Upper lobe of left lung (tissue), 6 donors: ENCODE measurements at places on chromosomes 1 and 21. TPM values are rescaled to one million over a fixed set of nuclear protein-coding genes. Genes with fewer than 3 reads are reported as not detected.

DNA sequence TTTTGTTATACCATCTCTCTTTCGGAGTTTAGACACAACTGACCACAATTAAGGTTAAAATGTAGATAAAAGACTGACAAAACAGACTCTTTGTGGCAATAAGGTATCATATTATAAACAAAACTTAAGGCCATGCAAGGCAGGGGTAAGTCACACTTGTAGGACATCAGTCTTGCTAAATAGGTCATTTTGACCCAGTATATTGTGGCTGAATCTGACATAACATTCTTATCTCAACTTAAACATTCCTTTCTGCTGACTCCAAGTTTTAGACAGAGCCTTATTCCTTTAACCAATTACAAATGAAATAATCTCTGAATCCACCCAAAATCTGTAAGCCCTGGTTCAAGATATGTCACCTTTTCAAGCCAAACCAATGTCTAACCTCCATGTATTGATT is 733.4 kb upstream of the B3GALT2 start:
- DNase-seq: no peak

Gene IL20
- not detected for total RNA-seq

GRCh38 chr1:206766251-206766856 is 4.2 kb upstream of the IL19 start:
- peak; percentile 82 for DNase-seq

GRCh38 chr21:44384968-44385367 is 31.5 kb downstream of the TRPM2 start:
- DNase-seq: no peak

DNA sequence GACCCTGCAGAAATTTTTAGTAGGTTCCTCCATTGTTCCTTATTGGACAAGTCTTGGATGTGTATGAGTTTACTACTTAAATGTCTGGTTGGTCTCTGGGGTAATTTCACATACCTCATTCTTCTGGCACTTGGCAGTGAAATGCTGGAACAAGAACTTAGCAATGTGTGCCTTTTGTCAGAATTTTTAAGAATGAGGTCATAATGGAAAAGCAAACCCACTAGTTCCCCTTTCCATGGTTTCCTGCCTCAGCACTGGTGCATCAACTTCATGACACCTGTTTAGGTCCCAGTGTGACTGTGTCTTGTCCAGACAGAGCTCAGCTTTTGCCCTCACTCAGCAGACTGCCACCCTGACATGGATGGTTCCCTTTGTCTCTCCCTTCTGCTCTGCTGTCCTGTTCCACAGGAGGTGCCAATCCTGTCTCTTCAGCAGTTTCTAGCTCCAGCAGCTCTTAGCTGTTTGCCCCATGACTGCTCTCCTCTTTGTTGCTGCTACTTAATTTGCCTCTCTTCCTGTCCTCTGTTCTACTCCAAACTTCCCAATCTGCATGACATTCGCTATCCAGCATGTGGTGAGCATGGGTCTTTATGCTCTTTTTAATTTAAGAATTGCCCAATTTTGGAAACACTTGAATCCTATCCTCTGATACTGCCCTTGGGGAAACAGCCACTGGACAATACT is 135.6 kb downstream of the CYYR1 start:
- no peak for DNase-seq

- DNase-seq: no peak
Observed at GRCh38 chr1:226404904-226405222, 3.0 kb downstream of the PARP1 start.

GRCh38 chr1:239053279-239053678 is 333.1 kb upstream of the CHRM3 start:
- no peak for DNase-seq

Gene TTLL10
- total RNA-seq: 10.5 TPM

Gene ITLN1
- not detected for total RNA-seq

DNA sequence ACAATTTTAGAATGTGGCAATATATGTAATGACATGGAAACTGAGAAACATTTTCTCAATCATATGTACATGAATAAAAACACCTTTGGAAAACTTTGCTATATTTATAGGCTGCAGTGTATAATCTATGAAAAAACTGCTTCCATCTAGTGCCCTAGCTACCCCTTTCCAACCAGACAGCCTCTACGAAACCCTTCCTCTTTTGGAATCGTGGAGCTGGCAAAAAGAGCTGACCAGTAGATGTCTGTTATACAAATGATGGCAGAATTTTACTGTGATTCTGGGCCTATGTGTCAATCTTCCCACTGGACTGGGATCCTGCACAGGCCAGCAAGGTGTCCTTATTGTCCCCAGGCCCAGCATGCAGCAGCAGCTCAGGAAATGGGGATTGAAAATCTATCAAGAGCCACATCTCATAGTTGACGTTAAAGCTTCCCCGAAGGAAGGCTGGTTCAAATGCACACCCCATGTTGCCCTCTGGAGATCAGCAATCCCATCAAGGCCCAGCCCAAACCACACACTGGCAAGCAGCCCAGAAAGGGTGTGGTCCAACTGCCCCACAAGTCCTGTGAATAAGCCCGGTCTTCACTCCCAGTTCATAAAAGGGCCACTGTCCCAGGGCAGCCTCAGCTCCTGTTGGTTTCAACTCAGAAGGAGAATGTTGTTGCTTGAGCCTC is 8.8 kb upstream of the FAM20B start:
- DNase-seq: no peak

- DNase-seq: peak; percentile 34
Observed at GRCh38 chr1:32998064-32998463, 33.5 kb upstream of the RNF19B start.

GRCh38 chr1:154794608-154795007 is 75.5 kb downstream of the KCNN3 start:
- no peak for DNase-seq

Gene OLFM3
- total RNA-seq: not detected

Gene GJA4
- 18.8 TPM for total RNA-seq

Gene TTC39A
- 71.1 TPM for total RNA-seq

GRCh38 chr1:62045574-62045973 is 149.1 kb upstream of the L1TD1 start:
- no peak for DNase-seq

GRCh38 chr21:25396135-25396711 is 211.1 kb downstream of the MRPL39 start:
- DNase-seq: no peak

GRCh38 chr1:191558379-191558778 is 599.9 kb upstream of the RGS18 start:
- no peak for DNase-seq

DNA sequence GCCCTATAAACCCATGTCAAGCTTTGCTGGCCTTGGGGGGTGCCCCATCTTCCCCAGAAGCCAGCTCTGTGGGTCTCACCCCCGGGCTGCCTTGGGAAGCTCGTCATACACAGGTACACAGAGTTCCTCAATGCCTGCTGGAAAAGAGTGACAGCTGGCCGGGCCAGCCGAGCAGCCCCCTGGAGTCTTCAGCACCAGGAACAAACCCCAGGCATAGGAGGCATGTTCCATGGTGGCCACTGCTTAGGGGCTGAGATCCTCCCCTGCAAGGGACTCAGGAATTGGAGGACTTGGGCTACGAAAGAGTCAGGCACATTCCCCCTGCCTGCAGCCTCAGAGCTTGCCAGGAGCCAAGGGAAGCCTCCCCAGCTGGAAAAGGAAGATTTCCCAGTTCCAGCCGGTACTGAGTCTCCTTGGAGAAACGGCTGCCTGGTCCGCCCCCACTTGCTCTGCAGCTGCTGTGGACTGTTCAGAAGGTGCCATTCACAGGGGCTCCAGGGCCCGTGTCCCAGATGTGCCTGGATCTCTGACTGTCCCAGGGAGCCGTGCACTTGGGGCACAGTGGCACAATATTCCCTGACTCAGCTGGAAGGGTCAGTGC is 89.5 kb downstream of the STUM start:
- peak; percentile 59 for DNase-seq

- no peak for DNase-seq
Observed at GRCh38 chr21:43280949-43281633, 112.3 kb downstream of the CRYAA start.
